ENCODE measurements at places on chromosomes 1 and 21.
A peak's percentile ranks its signal among the peaks of the same experiment; 100 is the strongest.

GRCh38 chr1:204151552-204152309 lies at the start of gene ETNK2:
Gene ETNK2, minus strand, starts transcription at chr1:204152044. Its CDS starts 192 bp downstream, at chr1:204151852.
- DNase-seq, result peak; percentile 90

GRCh38 chr21:38467374-38467773 lies 30.9 kb downstream of the ERG start:
- DNase-seq, result no peak

GRCh38 chr1:27473755-27474154 lies 16.2 kb downstream of the WASF2 start:
- DNase-seq, result no peak

GRCh38 chr1:22888320-22889075 lies 84.2 kb downstream of the LACTBL1 start:
- no peak for DNase-seq

DNA sequence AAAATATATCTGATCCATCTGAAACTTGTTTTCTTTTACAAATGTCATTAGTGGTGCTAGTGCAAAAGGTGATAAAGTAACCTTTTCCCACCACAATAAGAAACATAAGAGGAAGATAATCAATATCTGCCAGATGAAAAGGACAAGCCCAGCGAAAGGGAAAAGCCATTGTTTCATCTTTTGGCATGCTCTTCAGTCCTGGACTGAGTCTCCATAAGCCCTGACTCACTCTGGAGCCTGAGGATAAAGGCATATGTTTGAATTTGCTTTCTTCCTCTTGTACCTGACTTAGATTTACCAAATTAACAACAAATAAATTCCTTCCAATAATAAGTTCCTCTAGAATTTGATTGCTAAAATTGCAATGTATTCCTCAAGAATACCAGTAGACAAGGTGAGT lies 13.6 kb downstream of the DNAJC11 start:
- no peak for DNase-seq

- no peak for DNase-seq
Measured at GRCh38 chr1:232773752-232774151, 31.5 kb upstream of the MAP10 start.

GRCh38 chr1:94828251-94828650 lies 8.1 kb downstream of the SLC44A3 start:
- peak; percentile 19 for DNase-seq

GRCh38 chr1:10793129-10793651 lies 3.3 kb downstream of the CASZ1 start:
- no peak for DNase-seq
